ENCODE measurements at places on chromosomes 7 and 10. TPM values are rescaled to one million over a fixed set of nuclear protein-coding genes. Genes with fewer than 3 reads are reported as not detected.

GRCh38 chr10:7157091-7157490 lies 253.7 kb downstream of the SFMBT2 start:
- no peak for DNase-seq

- no peak for DNase-seq
These were observed 495.9 kb downstream of the XPNPEP1 start for GRCh38 chr10:109427411-109427810.

- DNase-seq, result no peak
These were observed 69.4 kb upstream of the SHH start for GRCh38 chr7:155881471-155882350.

GRCh38 chr10:28036587-28036986 lies 37.7 kb upstream of the ODAD2 start:
- no peak for DNase-seq

DNA sequence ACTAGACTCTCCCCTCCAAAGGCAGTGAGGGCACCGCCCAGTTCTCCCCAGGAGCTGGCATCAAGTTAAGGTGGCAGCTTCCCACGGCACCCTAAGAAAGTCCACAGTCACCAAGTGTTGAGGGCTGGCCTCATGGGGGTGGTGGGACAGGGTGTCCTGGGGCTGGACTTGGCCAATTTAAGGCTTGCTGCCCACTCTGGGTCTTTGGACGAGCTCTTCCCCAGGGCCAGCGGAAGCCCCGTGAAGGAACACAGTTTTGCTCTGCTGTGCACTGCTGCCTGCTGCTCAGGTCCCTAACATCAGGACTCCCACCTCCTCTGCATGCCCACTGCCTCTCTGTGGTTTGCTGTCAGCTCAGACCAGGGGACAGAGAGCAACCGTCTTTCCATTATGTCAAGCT lies 57.3 kb upstream of the TMEM72 start:
- DNase-seq, result peak; percentile 20

- DNase-seq, result no peak
These were observed 28.4 kb downstream of the VSTM4 start for GRCh38 chr10:49086889-49087288.

GRCh38 chr10:95569368-95569767 lies 8.2 kb upstream of the SORBS1 start:
- no peak for DNase-seq

GRCh38 chr7:35355199-35355598 lies 101.3 kb upstream of the TBX20 start:
- no peak for DNase-seq

DNA sequence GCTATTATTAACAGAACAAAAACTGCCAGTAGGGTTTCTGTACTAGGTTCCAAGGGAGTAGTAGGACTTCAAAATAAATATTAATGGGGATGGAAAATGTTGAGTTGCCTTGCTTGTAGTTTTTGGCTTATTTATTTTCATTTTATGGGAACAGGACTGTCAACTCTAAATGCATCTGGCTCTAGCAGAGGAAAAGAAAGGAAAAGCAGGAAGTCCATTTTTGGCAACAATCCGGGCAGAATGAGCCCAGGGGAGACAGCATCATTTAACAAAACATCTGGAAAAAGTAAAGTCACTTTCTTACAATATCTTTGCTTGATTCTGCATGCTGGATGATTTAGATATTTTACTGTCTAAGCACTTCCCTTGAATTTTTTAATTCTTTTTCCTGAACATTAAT lies 69.4 kb downstream of the NOC3L start:
- DNase-seq, result peak; percentile 45

DNA sequence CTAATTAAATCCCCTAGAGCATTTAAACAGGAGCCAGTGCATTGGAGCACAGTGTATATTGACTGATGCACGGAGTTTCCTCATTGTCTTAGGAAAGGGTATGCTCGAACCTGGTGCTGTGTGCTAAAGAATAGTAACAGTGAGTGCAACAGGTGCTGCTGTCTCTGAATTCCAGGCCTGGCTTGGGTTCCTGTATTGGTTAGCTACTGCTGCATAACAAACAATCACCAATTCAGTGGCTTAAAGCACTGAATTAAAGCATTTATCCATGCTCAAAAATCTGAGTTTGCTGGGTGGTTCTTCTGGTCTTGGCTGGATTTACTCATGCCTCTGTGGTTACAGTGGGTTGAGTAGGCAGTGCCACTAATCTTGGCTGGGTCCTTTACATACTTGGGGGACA lies 1.8 kb upstream of the PNLIPRP1 start:
- DNase-seq, result no peak

DNA sequence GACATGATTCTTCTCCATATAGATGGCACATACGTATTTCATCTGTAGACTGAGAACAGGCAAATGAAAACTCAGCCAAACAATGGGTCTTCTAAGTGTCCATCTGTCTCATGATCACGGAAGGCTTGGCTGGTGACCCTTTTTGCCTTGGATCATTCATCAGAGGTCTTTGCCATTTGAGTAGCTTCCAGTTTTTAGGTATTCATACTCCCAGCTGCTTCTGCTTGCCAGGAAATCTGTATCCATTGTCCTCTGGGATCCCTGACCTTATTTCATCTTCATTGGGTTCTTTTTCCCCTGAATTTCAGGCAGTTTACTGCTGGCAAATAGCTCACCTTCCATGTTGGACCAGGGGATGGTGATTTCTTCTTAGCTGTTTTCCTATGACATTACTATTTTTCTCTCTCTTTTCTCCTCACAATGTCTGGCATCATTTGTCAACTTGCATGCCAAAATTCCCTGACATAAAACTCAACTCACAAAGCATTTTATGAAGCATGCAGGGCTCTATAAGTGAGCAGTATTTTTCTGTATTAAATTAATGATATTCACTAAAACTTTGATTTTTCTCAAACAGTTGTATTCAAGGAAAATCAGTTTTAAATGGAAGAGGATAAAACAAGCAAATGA lies 241.2 kb downstream of the DNAJB9 start:
- no peak for DNase-seq

DNA sequence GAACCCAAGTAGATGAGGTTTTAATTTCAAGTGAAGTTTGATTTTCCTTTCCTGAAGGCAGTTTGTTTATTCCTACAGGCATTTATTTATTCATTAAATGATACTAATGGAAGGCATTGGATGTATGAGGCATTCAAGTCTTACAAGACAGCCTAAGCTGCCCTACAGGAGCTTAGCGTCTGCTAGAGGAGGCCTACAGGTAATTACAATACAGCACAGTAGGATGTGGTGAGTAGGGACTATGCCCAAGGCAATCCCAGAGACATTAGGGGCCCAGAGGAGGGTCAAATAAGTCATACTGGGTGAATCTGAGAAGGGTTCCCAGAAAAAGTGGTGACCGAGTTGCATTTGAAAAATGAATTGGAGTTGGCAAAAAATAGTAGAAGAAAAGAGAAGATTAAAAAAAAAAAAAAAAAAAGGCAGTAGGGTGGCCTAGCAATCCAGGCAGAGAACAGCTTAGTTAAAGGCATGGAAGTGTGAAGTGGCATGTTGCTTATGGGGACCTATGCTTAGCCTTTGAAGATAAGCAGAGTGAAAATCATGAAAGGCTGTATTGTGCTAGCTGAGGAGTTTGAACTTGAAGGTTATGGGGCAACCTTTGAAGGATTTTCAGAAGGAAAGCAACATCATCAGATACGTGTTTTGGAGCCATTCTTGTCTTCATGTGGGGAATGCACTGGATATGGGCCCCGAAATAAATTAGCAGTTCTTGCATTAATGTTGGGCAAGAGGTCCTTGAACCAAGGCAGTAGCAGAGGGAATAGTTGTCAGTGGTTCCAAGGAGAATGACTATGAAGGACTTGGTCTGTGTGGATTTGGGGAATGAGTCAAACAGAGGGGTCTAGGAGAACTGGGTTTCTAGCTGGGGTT lies 65.5 kb downstream of the SNX10 start:
- no peak for DNase-seq

- no peak for DNase-seq
These were observed 10.1 kb downstream of the CACNA2D1 start for GRCh38 chr7:82433507-82433906.

DNA sequence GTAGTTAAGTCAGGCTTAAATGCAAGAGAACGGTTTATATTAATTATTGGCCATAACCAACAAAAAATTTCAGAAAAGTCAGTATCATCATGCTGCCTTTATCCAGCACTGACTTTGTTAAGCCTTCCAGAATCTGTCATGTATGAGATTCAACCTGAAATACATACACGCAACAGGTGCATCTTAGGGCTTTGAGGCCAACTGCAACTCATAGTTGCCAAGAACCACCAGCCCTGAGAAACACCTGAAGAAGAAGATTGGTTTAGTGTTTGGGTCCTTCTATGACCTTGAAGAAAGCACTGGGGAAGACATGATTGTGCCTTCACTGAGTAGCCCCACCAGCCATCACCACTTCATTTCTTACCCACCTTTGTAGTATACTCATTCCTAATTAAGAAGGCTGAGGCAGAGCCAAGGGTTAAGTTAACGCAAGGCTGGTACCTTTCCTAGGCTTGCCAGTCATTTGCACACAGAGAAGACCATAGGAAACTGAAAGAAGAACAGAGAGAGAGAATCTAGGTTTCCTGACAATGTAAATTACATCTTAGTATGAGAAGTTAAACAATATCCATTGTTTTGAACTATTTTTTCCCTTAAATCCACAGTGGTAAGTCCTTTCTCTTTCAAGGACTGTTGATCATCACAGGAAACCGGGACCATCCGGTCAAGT lies 200.1 kb upstream of the PRKCQ start:
- DNase-seq, result no peak

DNA sequence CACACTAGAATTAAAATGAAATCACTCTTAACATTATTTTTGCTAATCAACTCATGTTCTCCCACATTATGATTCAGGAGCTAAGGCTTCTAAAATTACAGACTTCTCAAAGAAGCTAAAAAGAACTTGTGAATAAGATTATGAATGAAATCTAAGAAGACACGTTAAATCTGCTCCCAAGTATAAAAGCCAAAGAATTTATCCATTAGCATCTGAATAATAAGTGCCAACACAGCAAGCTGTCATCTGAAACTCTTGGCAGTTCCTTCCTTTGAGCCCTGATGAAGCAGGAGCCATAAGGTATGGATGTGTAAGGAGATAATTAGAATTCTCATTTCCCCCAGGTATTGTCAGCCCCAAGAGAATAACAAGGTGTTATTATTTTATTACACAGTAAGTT lies 50.3 kb downstream of the TPK1 start:
- no peak for DNase-seq

- peak; percentile 24 for DNase-seq
These were observed 38.4 kb upstream of the PHYHIPL start for GRCh38 chr10:59138052-59138451.

- DNase-seq, result no peak
These were observed 171.0 kb downstream of the PTPN20 start for GRCh38 chr10:47082055-47082784.

DNA sequence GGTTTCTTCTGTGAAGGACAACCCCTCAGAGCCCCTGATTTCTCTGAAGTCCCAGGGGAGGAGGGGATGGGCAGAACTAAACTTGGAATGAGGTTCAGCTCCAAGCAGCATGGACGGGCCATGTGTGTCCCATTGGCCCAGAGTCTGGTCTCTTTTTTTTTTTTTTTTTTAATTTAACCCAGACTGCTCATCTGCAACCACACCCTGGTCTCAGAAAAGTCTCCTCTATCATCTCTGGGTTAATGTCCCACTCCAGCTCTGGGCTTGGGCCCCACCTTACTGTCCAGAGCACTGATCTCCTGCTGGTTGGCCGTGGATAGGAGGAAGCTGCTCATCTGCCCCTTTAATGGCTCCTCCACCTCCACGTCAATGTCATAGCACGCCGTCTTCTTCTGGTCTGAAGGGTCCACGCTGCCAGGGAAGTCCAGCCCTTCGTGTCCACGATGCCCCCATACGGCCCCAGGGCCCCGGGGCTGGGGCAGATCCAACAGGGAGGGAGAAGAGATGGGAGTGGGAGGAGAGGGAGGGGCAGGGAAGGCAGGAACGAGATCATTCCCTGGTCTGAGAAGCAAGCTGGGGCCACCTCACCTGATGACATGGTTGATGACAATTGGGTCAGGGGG lies 7.7 kb downstream of the CHPF2 start:
- DNase-seq, result no peak

DNA sequence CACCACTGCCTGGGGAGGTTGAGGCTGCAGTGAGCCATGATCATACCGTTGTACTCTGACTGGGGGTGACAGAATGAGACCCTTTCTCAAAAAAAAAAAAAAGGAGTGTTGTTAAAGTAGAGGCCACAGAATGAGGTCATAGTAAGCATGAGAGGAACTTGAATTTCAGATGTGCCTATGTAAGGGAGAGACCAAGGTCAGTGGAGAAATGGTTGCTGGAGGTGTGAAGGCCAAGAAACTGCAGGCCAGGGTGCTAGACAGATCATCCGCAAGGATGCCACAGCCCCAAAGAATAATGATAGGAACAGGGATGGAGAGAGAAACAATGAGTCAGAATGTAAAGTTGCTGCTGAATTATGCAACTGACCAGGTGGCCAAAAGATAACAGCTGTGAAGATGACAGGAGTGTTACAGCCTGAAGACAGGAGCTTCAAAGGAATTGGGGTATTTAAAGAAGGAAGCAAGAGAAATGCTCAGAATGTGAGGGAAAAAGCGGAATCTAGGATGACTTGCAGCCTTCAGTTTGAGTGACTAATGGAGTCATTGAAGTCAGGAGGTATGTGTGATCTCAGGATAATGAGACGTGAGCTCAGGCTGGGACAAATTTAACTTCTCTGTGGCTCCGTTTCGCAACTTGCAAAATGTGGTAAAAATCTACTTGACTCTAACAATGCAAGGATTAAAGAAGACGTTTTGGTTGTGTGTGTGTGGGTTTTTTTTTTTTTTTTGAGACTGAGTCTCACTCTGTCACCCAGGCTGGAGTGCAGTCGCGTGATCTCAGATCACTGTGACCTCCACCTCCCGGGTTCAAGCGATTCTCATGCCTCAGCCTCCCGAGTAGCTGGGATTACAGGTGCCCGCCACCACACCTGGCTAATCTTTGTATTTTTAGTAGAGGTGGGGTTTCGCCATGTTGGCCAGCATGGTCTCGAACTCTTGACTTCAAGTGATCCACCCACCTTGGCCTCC lies 22.2 kb downstream of the TYW1B start:
- DNase-seq, result no peak

GRCh38 chr7:157977717-157978496 lies 609.7 kb downstream of the PTPRN2 start:
- no peak for DNase-seq

GRCh38 chr7:100604028-100604975 lies 2.1 kb downstream of the PCOLCE start:
- peak; percentile 90 for DNase-seq

- DNase-seq, result no peak
These were observed 26.6 kb upstream of the FAM180A start for GRCh38 chr7:135775230-135775629.

GRCh38 chr10:6665847-6666246 lies 85.8 kb upstream of the PRKCQ start:
- DNase-seq, result no peak

- no peak for DNase-seq
These were observed 43.9 kb downstream of the PNLIPRP2 start for GRCh38 chr10:116664631-116665030.

GRCh38 chr10:127776816-127777215 lies 39.8 kb downstream of the FOXI2 start:
- no peak for DNase-seq

The LRIT1 gene
- total RNA-seq, result 0.13 TPM

The CHST15 gene
- 3.0 TPM for total RNA-seq

The KCP gene
- total RNA-seq, result 0.11 TPM

The CTAGE4 gene
- total RNA-seq, result 0.32 TPM

The HTR5A gene
- total RNA-seq, result not detected

The VIPR2 gene
- 15.2 TPM for total RNA-seq

The PTN gene
- 18.8 TPM for total RNA-seq

The TUBB8 gene
- total RNA-seq, result not detected

The PLXNA4 gene
- total RNA-seq, result 17.3 TPM

The NKX2-3 gene
- not detected for total RNA-seq

The ELN gene
- total RNA-seq, result 33.2 TPM

The STK31 gene
- not detected for total RNA-seq

The ABCA13 gene
- total RNA-seq, result 0.16 TPM

The BMPR1A gene
- 50.2 TPM for total RNA-seq

The CYP3A5 gene
- not detected for total RNA-seq

Data from Right ventricle myocardium superior (tissue), 1 donor.